ENCODE measurements at places on chromosomes 7 and 10.

GRCh38 chr7:157975401-157976372 lies 611.9 kb downstream of the PTPRN2 start:
- DNase-seq: no peak

DNA sequence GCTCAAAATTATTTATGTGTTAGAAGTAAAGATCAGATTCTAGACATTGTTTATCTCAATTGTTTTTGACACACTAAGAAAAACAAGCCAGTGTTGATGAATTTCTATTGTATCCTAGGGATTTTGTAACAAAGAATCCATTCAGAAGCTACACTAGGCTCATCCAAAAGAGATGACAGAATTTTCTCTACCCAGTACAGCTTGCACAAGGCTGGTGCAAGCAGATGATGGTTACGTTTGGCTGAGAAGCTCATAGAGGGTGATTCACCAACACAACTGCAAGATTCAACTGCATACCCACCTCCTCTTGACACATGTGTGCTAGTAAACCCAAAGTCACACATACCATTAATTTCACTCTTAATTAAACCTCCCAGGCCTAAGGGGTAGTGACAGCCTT lies 20.8 kb downstream of the GRM3 start:
- no peak for DNase-seq

DNA sequence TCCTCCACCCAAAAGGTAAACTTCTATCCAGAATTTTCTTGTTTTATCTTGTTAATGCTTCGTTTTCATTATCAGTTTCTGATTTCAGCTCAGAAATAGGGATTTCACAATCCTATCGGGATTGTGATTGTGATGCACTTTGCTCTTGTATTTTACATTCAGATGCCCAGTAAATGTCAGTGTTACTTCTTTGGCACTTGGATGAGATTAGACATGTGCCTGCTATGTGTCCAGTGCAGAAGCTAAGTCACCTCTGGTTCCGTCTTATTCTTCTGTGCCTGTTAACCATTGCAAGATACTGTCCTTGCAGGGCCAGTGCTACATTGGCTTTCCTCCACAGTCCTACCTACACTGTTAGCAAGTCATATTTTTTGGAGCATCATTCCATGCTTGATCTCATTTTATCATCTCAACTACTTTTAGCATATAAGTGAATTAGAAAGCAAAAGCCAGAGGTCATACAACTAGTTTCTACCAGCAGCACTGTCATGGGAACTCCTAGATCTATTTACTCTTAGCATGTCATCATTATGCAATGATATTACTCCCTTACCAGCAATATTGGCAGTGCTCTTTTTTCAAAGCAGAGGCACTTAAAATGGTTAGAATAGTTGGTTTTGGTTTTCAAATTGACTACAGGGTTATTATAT lies 26.7 kb downstream of the ZNF277 start:
- no peak for DNase-seq

DNA sequence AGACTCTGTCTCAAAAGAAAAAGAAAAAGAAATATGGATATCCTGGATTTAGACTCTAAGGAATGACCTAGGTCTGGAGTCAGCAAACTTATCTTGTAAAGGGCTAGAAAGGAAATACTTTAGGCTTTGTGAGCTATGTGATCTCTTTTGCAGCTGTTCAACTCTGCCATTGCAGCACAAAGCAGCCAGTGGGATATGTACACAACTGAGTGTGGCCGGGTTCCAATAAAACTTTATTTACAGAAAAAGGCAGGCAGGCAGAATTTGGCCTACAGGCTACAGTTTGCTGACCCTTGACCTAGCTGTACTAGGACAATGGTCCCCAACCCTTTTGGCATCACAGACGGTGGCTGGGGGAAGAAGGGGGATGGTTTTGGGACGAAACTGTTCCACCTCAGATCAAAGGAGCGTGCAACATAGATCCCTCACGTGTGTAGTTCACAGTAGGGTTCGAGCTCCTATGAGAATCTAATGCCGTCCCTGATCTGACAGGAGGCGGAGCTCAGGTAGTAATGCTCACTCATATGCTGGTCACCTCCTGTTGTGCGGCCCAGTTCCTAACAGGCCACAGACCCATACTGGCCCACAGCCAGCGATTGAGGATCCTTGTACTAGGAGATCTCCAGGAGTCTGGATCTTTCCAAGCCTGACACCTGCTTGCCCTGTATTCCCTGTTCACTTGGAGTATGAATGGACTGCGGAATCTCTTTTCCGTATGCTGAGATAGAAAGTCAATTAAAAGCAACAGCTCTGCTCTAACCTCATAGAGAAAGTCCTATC lies 63.0 kb downstream of the CUL1 start:
- no peak for DNase-seq
